CD4-positive, alpha-beta T cell treated with Interleukin-17A for 1 hour (primary cell): ENCODE measurements at places on chromosomes 3 and 15.
A peak's percentile ranks its signal among the peaks of the same experiment; 100 is the strongest.

- no peak for DNase-seq
Measured at GRCh38 chr3:31196881-31197364, 302.5 kb upstream of the GADL1 start.

DNA sequence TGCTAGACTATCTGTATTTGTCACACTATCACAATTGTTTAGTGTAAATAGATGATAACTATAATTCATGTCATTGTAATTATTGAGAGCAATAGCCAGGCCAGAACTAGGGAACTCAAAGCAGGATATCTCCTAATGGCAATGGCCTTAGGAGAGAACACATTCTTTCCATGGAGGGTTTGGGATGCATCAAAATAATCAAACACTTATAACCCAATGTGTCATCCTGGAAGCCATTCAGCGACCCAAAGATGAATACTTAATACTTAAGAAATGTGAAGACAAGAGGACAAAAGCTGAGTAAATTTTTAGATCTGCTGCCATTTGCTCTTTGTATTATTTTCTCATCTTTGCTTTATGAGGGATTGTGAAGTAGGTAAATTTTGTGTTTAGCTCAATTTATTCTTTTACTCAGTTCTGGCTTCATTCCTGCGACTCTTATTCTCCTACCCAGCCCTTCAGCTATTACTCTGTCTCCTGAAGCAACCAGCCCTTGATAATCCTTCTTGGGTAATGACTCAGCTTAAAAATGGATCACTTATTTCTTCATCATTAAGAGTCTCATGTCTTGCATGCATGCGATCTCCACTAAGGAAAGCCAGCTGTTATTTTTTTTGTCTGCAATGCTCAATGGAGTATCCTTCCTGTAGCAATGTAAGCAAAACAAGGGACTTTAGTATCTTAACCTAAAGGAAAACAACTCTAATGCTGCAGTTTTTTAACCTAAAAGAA is 2.0 kb downstream of the OR4F15 start:
- DNase-seq: no peak

DNA sequence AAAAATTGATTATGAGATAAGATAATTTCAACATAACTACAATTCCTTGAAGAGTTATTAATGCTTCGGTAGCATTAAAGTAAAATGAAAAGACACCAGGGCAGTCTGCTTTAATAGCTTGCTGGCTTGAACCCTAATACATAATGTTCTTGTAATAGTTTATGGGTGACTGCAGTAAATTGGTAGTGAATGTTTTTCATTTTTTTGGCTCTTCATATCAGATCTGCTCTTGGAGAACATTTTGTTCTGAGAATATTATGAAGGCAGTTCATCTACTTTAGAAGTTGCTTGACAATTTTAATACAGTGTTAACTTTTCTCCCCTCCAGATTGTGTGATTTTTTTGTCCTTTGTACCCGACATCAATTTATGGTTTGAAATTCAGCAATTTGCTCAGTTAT is 128.4 kb downstream of the ZBTB20 start:
- DNase-seq: no peak

GRCh38 chr3:151171145-151171757 is 31.8 kb downstream of the GPR171 start:
- peak; percentile 54 for DNase-seq

DNA sequence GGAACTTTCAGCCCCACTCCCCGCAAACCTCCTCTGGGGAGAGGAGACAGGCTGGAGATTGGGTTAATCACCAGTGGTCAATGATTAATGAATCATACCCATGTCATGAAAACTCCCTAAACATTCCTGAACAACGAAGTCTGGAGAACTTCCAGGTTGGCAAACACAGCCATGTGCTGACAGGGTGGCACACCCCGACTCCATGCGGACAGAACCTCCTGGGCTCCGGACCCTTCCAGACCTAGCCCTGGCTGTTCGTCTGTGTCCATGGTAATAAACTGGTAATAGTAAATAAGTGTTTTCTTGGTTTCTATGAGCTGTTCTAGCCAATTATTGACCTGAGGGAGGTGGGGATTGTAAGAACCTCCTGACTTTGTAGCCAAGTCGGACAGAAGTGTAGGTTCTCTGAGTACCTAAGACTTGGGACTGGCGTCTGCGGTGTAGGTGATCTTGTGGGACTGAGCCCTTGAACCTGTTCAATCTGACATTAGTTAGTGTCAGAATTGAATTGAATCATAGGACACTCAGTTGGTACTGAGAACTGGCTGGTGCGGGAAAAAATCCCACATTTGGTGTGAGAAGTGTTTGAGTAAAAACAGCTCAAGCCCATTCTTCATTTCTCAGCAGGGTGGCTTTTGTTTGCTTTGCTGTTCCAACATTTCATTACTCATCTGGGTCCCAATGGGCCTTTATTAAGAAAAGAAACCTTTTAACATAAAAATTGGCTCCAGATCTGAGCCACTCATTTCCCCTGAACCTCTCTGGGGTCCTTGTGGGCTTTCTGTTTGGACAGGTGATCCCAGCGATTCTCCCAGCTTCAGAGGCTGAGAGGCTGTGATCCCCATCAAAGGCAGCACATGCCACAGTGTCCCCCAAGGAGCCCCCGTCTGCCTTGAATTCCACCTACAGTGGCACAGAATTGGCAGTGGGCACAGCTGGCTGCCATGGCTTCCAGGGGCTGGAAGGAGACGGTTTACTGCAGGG is 151.0 kb downstream of the TJP1 start:
- DNase-seq: no peak

DNA sequence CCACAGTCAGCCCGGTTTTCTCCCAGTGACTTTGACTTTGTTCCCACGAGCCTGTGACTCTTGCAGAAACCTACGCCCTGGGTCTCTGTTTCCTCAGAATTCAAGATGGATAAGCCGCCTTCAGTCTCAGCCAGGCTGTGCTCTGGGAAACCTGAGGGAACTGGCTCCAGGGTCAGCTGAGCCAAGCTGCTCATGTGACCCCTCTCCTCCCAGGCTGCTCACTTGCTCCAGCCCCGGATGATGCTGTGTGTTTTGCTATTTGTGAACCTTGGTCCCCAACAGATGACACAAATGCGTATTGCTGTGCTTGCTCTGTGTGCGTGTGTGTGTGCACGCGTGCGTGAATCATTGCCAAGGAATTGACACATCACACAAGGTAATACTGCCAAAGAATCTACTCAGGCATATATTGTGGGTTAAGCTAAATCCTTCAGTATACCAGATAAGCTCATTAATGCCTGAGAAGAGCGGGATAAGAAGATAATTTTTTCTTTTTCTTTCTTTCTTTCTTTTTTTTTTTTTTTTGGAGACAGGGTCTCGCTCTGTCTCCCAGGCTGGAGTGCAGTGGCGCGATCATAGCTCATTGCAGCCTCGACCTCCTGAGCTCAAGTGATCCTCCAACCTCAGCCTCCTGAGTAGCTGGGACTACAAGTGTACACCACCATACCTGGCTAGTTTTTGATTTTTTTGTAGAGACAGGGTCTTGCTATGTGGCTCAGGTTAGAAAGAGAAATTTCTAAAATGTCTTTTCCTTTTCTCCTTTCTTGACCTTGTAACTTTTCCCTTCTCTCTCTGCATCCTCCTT is 29.2 kb upstream of the UMPS start:
- no peak for DNase-seq

DNA sequence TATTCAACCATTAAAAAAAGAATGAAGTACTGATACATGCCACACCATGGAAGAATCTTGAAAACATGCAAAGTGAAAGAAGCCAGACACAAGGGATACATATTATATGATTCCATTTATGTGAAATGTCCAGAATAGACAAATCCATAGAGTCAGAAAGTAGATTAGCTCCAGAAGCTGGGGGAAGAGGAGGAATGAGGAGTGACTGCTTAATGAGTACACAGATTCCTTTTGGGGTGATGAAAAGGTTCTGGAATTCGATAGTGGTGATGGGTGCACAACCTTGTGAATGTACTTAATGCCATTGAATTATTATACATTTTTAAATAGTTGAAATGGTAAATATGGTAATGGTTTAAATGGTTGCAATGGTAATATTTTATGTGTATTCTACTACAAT is 90.6 kb upstream of the SPATA12 start:
- no peak for DNase-seq

GRCh38 chr3:189273736-189274135 is 102.0 kb downstream of the TPRG1 start:
- DNase-seq: no peak

DNA sequence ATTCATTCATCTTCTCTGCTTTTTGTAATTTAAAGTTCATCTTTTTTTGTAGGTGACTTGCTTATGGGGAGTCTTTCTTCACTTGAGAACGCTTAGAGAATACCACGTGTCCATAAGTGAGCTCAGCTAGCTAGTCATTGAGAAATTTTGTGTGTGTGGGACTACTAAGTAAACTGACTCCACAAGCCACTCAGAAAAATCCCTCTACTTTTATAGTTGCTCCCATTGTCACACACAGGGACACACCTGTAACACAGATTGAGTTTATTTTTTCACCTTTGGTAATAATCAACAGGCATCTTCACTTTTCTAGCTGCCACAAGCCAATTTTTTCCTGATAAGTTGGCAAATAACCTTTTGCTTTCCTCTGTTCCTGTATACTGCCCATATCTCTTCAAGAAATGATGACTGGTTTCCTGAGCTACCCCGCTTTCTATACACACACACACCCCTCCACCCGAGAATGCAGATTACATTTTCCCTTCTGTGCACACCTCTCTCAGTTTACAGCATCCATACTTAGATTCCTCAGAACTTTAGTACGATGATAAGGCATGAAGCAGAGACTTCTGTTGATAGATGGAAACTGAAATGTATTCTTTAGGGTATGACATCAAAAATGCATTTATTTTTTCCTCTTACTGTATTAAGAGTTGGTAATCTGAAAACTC is 4.6 kb downstream of the TSC22D2 start:
- no peak for DNase-seq

GRCh38 chr3:134350861-134351311 is 23.4 kb downstream of the AMOTL2 start:
- DNase-seq: no peak

GRCh38 chr3:51378726-51379125 is 6.4 kb upstream of the MANF start:
- DNase-seq: no peak

DNA sequence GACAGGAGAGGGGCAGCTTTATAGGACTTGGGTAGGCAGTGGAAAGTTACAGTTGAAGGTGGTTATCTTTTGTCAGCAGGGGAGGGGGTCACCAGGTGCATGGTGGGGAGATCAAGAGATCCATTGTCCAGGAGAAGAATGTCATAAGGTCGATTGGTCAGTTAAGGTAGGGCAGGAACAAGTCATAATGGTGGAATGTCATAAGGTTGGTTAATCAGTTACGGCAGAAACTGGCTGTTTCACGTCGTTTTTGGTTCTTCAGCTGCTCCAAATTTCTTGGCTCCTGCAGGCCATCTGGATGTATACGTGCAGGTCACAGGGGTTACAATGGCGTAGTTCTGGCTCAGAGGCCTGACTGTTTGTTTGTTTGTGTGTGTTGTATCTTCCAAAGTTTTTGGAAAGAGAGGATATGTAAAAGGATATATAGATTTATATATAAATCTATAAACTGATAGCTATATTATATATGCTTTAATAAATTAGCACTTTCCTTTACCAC is 565.1 kb downstream of the ZNF385D start:
- DNase-seq: no peak

DNA sequence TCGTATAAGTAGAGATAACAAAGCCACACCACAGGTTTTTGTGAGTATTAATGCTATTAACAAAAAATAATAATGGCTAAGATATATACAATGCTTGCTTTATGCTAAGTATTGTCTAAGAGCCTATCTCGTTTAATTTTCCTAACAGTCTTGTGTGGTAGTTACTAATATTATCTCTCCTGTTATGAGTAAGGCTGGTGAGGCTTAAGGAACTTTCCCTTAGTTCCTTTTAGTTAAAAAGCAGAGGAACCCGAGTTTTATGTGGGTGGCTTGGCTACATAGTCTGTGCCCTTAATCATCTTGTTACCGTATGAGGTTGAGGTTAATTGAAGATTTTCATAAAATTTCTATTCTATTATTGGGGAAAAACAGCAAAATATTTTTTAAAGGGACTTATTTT is 218.4 kb downstream of the SOX2 start:
- DNase-seq: no peak

GRCh38 chr3:184944241-184944640 is 132.3 kb downstream of the VPS8 start:
- no peak for DNase-seq

GRCh38 chr3:37862219-37862902 is 681 bp downstream of the CTDSPL start:
- DNase-seq: no peak

- DNase-seq: no peak
Measured at GRCh38 chr3:189258261-189258660, 86.5 kb downstream of the TPRG1 start.

GRCh38 chr3:194087280-194087679 is 48.7 kb upstream of the HES1 start:
- DNase-seq: no peak

DNA sequence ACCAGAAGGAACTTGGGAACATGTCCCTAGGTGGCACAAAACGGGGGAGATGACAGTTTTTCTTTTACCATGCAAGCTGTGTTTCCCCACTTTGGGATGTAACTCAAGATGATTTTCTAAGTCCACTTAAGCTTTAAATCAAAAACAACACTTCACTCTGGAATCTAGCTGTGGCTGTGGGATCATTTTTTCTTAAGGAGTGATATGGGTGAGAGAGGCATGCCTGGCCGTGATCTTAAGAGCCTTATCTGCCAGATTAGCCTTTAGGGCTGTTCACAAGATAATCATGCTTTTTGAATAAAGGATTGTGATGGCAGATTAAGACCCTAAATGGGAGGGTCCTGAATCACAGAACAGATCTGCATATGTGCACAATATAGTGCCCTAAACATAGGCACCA is 384.8 kb upstream of the SEMA6D start:
- no peak for DNase-seq

DNA sequence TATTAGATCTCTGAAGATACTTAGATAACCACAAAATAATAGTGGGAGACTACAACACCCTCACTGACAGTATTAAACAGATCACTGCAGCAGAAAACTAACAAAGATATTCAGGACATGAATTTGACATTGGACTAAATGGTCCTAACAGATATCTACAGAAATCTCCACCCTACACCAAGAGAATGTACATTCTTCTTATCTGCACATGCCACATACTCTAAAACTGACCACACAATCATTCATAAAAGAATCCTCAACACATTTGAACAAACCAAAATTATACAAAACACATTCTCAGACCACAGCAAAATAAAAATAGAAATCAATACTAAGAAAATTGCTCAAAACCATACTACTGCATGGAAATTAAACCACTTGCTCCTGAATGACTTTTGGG is 116.3 kb downstream of the DTWD1 start:
- no peak for DNase-seq

DNA sequence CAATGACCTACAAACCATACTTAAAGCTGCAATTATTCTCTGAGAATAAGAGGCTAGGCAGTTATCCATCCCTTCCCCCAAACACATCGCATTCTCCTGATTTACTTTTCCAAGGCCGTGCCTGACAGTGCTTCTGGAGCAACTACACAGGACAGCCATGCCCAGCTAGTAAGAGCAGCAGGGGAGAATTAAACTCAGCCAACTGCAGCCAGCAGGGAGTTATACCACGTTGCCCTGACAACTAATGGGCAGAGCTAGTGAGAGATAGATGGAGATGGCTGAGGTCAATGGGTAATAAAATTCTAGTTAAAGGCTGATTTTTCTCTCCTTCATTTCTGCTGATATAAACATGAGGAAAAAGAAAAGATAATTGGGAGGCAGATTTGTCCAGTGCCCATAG is 193.8 kb upstream of the PPP2R3A start:
- DNase-seq: no peak

- peak; percentile 66 for DNase-seq
Measured at GRCh38 chr3:66582721-66583423, 82.0 kb upstream of the LRIG1 start.

GRCh38 chr3:142022381-142022780 is 127.0 kb downstream of the TFDP2 start:
- peak; percentile 18 for DNase-seq
